ENCODE measurements at places on chromosomes 5 and 9.

GRCh38 chr5:27619982-27620381 is 581.6 kb upstream of the CDH9 start:
- DNase-seq, result no peak

- DNase-seq, result no peak
Measured at GRCh38 chr9:5448016-5448415, 2.3 kb upstream of the CD274 start.

GRCh38 chr9:6984941-6985578 is 227.3 kb downstream of the KDM4C start:
- DNase-seq, result no peak

- no peak for DNase-seq
Measured at GRCh38 chr5:6730407-6730806, 17.2 kb downstream of the TENT4A start.

DNA sequence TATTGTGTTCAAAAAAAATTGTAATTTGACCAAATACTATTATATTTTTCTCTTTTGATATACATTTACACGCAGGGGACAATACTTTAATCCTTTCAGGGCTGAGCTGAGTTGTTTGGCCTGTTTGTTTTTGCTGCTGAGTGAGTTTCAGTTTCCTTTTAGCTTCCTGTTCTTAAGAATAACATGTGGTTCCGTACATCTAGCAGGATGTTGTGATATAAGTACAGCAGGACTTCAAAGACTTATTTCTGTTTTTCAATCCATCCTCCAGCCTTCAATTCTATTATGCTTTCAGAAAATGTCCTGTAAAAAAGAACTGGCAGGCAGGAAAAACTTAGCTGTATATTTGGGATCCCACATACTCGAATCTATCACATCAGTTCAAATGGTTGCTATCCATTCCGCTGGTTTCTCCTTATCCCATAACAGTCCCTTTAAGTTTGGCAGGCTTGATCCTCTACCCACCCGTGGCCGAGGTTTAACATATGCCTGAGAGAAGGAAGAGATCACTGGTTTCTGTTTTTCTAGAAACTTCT is 1037.3 kb upstream of the ACO1 start:
- peak; percentile 76 for DNase-seq

GRCh38 chr5:4662756-4663155 is 477.4 kb upstream of the ADAMTS16 start:
- no peak for DNase-seq

DNA sequence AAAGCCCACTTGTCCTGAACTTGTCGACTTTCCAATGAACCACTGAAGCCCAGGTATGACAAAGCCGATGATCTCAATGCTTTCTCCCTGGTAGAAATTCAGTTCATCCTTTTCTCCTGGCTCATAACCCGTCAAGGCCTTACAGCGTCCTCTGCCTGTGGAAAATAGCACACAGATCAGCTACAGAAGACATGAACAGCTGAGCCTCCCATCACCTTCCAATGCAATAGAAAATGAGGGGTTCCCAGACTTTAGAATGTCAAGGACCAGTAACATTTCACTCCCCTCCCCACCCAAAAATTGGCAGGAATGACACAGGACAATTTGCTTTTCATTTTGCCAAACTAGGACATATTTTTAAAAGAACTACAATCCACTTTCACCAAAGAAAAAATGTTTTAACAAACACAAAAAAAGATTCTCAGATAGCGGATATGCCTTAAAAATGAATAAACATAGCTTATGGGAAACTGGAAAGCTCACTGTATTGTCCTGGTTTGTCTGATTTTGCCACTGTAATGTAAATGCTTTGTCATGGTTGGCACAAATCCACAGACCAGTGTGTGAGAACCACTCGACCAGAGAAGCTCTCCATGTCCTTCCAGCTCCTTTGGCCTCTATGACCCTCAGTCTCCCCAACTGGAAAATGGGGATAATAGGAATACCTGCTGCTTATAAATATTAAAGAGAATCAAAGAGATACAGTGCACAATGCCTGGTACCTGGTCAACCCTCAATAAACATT is 24.4 kb downstream of the SH3TC2 start:
- DNase-seq, result no peak

- no peak for DNase-seq
Measured at GRCh38 chr9:127566351-127567001, 45.6 kb upstream of the STXBP1 start.

- peak; percentile 50 for DNase-seq
Measured at GRCh38 chr9:108994695-108995094, 18.6 kb downstream of the CTNNAL1 start.

DNA sequence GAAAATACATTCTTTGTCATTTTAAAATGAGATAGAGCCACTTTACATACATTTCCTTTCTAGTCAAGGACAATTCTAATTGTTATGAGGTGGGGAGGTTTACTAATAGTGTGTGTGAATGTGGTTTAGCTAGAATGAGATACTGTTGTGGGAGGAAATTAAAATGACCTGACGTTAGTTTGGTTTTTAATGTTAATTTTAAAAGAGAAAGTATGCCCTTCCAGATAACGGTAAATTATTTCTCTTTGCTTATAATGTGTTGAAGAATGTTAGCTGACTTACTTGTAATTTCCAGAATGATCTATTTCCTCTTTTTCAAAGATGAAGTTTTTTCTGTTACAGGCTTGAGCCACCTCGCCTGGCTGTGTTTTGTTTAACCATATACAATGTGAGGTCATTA is 1.7 kb upstream of the TAF7 start:
- no peak for DNase-seq

DNA sequence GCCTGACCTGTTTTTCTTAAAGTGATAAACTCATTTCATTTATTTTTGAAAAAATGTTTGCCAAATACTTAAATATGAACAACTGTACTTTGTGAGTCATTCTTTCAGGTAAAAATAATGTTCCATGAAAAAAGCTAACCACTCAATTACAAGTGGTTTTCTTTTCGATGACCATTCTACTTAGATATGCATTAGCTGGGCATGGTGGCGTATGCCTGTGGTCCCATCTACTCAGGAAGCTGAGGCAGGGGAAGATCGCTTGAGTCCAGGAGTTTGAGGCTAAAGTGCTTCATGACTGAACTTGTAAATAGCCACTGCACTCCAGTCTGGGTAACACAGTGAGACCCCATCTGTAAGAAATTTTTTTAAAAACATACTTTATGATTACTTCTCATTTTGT is 4.0 kb upstream of the WDR70 start:
- DNase-seq, result no peak

GRCh38 chr9:133873461-133873891 is 118.6 kb downstream of the VAV2 start:
- DNase-seq, result no peak

DNA sequence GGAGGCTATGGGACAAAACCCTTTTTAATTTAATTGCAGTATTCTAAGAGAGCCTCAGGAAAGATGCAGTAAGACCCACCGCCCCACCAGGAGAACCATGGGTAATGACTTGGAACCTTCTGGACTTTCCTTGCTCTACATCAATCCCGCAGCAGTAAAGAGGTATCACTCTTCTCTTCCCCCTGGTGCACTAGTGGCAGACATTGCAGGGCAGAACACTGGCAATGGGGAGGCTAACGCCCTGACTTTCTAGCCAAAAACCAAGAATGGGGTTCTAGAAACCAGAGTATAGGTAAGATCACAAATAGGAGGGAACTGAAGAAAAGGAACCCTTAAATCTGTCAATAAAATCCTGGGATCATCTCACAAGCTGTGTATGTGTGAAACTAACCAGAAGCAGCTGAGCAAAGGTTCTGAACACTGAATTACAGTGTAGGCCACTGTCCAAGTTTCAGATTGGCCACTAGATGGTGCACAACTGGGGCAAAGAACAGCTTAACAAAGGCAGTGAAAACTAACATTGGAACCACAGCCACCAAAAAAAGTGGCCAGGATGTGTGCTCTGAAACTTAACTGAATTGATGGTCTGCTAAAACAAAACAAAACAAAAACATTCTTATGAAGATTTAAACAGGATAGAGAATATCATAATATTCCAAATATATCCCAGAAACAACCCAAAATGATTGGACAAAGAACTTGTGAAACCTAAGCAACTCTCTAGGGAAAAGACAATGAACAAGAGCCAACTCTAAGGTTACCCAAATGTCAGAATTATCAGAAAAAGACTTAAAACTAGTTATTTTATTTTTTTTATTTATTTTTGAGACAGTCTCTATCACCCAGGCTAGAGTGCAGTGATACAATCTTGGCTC is 6.6 kb upstream of the FAM151B start:
- DNase-seq, result peak; percentile 46

GRCh38 chr9:98870782-98871557 is 63.5 kb downstream of the GALNT12 start:
- DNase-seq, result no peak

- DNase-seq, result no peak
Measured at GRCh38 chr5:18195910-18196309, 561.6 kb downstream of the TAF11L14 start.

GRCh38 chr9:97046228-97046627 is 7.3 kb upstream of the CTSV start:
- no peak for DNase-seq

DNA sequence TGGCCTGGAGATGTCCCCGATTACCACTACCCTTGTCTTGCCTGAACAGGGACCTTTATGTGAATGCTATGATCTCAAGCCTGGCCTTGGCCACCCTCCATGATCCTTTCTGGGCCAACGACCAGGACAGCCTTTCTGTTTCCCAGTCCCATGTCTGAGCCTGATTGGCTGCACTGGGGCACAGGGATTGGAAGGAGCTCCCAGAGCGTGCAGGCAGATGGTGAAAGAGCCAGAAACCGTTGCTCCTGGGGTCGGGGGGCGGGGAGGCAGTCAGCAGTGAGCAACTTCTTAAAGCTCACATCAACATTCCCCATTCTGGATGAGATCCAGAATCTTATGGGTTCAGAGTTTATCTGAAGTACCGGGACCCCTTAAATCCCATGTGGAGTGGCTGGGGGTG is 84.4 kb downstream of the INSYN2B start:
- DNase-seq, result no peak

DNA sequence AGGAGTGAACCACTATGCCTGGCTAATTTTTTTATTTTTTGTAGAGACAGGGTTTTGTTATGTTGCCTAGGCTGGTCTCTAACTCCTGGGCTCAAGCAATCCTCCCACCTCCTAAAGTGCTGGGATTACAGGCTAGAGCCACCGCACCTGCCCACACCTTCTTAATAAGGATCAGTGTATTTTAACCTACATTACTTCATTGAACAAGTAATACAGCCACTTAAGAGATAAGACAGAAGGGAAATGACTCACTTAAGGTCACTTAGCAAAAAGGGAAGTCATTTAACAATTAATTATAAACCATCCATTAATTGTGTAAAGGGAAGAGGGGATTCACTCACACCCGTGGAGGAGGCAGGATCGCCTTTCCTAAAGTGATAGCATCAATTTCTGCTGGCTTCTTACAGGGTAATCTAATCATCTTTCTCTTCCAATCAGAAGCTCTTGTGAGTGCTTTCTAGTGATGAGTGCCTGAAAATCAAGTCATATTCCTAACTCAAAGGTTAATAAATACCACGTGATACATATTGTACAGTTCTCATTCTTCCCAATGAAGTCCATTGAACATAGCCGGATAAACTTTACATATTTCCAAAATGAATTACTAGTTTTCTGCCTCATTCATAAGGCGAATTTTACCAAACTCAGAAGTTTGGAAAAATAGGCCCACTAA is 3.5 kb downstream of the FBXW11 start:
- DNase-seq, result no peak

GRCh38 chr9:26172301-26172700 is 494.1 kb upstream of the TUSC1 start:
- no peak for DNase-seq

DNA sequence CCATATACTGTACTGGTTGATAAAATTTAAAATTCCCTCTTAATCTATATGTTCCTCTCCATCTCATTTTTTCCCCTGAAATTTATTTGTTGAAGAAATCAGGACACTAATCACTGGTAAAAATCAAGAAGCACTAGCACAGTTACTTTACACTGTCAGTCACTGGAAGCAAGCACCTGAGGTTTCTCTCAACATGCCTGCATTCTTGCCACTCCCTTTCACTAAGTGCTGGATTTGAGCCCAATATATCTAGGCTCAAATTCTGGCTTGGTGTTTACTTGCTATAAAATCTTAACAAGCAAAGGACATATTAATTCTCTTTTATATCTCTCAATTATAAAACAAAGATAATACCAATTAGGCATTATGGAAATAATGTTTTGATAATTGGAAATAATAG is 58.6 kb downstream of the DIAPH1 start:
- no peak for DNase-seq

DNA sequence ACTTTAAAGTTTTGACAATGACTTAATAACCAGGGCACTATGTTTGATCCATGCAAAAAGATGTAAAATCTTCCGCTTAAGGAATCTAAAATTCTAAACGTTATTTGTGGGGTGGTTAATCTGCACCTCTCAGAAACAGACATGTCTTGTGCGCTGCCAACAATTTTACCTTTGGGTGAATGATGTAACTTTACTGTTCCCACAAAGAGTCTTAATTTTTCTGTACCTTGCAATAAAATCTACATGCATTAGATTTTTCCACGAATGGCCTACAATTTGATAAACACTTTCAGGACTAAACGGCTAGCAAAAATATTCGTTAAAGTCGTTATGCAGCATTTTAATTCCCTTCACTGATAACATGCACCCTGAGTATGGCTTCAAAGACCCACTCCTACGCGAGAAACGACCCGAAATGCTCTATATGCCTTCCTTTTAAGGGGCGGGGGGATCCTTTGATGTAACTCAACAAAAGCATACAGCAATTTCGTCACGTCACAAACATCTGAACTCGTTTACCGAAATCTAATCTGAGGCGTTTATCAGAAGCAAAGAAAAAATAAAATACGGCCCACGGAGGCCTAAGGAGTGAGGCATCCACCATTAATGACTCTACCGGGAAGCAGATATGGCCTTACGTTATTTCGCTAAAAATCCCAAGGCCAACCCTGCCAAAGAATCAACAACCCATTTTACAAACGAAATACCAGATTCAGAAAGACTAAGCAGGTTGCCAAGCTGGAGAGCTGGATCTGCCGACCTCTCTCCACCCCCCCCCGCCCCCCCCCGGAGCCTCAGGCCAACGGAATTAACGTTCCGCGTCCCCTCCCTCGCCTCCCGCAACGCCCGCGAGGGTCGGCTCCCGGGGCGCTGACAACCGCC is 621 bp downstream of the AK6 start:
- DNase-seq, result peak; percentile 30

DNA sequence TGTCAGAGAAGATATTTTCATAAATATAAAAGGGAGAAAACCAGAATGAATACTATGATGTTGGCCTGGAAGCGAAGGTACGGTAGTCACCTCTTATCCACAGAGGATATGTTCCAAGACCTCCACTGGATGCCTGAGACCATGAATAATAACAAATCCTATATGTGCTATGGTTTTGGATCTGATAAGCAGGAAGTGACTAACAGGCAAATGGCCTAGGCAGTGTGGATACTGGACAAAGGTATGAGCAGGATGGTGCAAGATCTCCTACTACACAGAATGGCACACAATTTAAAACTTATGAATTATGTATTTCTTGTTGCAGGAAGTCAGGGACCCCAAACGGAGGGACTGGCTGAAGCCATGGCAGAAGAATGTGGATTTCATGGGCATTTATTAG is 48.2 kb downstream of the ADAMTS12 start:
- DNase-seq, result peak; percentile 36

All from kidney capillary endothelial cell (primary cell).